ENCODE measurements at places on chromosomes 1 and 21.

GRCh38 chr1:241355311-241356010 lies 1.5 kb downstream of the RGS7 start:
- DNase-seq = no peak

- DNase-seq = no peak
These were observed 445.8 kb upstream of the VAMP3 start for GRCh38 chr1:7325254-7325653.

GRCh38 chr1:92831368-92831761 lies 475 bp upstream of the RPL5 start:
- no peak for DNase-seq

DNA sequence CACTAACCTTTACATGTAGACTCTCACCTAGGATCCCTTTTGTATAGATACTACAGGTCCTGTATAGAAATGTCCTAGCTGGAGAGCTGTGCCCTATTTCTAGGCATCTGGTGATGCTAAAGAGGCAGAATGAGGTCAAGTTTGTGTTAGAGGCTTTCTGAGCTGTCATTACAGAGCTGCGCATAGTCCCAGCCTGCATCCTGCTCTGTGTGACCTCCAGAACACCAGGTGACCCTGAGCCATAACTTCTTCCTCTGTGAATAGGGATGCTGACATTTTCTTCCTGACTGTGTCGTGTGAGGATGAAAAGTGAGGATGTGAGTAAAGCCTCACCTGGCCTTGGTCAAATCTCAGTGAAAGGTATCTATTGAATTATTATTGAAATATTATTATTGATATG lies 66.3 kb downstream of the GLUL start:
- no peak for DNase-seq

DNA sequence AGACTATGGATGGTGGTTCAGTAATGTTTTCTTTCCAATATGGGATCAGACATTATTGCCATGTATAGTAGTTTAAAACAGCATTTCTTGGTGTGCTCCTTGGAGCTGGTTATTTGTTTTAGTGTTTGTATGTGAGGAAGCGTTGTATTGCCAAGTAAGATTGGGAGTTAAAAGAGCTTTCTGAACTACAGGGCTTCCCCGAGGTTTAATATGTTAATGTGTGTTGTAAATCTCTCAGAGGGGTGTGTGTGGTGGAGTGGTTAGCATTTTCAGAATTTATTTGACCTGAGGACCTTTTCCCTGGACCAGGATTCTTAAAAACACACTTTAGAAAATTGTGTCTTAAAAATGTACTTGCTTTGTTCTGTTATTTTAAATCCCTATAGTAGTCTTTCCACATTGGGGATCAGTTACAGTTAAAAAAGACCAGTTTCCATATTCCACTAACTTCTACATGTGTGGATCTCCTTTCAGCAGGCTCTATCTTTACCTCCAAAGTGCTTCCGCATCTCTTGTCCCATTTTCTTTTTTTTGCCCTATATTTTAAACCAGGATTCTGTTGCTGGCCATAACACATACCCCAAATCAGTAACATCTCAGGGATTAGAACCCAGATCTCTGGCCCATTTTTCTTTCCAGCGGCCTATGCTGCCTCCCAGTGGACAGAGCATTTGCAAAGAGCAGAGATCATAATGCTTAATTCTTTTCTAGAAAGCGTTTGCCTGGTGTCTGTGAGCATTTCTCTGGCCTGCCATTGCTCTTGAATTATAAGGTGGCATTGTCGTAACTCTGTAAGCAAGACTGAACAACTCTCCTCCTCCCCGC lies 58.6 kb downstream of the PBX1 start:
- DNase-seq = no peak

DNA sequence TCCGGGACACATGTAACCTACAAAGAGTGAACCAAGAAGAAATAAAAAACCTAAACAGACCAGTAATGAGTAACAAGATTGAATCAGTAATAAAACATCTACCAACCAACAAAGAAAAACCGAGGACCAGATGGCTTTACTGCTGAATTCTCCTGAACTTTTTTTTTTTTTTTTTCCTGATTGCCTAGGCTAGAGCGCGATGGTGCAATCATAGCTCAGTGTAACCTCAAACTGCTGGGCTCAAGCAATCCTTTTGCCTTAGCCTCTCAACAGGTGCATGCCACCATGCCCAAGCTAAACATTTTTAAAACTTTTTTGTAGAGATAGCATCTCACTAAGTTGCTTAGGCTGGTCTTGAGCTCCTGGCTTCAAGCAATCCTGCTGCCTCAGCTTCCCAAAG lies 11.2 kb upstream of the FGGY start:
- DNase-seq = no peak

GRCh38 chr1:116273042-116273783 lies 99.8 kb upstream of the ATP1A1 start:
- no peak for DNase-seq

DNA sequence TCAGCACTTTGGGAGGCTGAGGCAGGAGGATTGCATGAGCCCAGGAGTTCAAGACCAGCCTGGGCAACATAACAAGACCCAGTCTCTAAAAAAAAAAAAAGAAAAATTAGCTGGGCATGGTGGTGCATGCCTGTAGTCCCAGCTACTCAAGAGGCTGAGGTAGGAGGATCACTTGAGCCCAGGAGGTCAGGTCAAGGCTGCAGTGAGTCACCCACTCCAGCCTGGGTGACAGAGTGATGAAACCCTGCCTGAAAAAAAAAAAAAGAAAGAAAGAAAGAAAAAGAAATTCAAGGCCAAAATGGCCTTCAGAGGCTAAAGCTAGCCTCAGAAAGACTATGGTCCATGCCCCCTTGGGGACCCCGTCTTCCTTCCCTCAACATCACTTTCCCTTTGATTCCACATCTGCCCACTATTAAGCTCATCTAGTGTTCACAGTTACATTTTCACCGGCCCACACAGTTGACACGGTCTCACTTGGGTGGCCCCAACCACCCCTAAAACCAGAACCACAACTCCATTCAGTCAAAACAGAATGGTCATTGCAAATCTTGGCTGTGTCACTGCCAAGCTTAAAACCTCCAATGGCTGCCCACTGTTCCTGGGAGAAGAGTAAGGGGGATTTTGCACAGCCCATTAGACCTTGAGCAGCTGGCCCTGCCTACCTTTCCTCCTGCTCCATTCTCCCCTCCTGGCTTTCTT lies 2.1 kb upstream of the CAPN8 start:
- DNase-seq = no peak

GRCh38 chr1:7651203-7651602 lies 119.9 kb upstream of the VAMP3 start:
- no peak for DNase-seq

- DNase-seq = no peak
These were observed 38.2 kb downstream of the DDX20 start for GRCh38 chr1:111793923-111794322.

GRCh38 chr1:145963265-145964019 lies 933 bp downstream of the ANKRD34A start:
- no peak for DNase-seq

DNA sequence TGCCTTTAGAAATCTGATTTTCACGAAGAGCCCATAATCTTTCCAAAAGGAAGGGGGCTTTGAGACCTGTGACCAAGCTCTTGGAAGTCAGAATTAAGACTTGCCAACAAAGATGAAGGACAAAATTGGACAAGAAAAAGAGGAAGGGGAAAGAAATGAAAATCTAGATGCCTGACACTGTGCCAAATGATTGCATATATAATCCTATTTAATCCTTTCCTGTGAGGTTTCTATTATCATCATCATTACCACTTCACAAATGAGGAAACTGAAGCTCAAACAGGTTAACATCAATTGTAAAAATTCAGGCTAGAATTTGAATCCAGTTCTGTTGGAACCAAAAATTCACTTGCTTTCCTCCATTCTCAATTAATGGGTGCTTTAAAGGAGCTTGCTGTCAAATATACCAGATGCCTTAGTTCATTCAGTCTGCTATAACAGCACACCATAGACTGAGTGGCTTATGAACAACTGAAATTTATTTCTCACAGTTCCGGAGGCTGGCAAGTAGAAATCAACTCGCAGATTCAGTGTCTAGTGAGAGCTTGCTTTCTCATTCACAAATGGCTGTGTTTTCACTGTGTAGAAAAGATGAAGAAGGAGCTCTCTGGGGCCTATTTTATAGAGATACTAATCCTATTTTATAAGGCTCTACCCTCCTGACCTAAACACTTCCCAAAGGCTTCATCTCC lies 197.5 kb upstream of the ST6GALNAC5 start:
- DNase-seq = no peak

GRCh38 chr1:59917026-59917784 lies 9.4 kb downstream of the CYP2J2 start:
- no peak for DNase-seq

DNA sequence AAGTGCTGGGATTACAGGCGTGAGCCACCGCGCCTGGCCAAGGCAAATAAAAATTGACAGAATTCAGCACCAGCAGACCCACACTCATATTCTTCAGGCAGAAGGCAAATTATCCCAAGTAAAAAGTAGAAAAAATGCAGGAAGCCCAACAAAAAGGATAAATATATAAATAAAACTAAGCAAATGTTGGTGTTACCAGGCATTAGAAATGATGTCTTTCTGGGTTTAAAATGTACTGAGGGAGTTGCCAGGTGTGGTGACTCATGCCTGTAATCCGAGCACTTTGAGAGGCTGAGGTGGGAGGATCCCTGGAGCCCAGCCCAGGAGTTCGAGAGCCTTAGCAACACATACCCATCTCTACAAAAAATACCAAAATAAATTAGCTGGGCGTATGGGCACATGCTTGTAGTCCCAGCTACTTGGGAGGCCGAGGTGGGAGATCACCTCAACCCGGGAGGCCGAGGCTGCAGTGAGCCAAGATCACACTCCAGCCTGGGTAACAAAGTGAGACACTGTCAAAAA lies 6.3 kb downstream of the INTS11 start:
- DNase-seq = no peak

DNA sequence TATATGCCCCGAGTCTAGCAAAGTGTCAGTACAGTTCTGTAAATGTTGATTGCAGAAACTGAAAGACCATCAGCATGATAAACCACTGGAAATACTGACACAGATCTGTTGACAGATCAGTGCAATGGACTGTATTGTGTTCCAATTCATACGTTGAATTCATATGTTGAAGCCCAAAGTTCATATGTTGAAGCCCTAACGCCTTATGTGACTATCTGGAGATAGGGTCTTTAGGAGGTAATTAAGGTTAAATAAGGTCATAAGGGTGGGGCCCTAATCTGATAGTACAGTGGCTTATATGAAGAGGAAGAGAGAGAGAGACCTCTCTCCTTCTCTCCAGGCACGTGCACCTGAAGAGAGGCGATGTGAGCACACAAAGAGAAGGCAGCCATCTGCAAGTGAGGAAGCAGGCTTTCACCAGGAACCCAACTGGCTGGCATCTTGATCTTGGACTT lies 144.7 kb downstream of the MRPL39 start:
- peak; percentile 64 for DNase-seq

GRCh38 chr1:153572569-153573015 lies 6.9 kb upstream of the S100A2 start:
- peak; percentile 71 for DNase-seq

DNA sequence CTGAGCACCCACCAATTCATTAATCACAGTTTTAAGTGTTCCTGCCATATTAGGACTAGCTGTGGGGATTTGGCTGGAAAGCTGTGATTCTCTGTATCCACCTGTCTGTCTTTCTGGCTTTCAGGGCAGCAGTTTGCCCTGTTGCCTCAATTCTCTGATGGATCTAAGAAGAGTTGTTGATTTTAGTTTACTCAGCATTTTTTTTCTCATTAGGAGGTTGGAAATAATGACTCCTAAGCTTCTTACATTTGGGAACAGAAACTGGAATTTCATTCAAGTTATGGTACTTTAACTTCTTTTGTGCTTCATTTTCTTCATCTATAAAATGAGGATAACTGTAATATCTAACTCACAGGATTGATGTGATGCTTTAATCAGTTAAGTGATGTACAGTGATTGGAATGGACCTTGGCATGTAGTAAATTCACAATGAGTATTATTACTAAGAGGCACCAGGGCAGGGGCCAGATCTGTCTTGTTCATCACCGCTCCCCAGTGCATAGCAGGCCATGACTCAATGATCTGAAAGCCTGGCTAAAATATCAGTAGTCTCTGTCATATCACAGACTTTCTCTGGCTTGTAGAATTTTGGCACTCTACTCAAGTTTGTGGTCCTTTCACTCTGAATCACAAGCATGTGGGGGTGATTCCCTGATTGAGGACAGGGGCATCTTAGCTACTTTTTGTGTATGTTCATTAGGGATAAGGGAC lies 51.4 kb upstream of the GREM2 start:
- DNase-seq = no peak

GRCh38 chr1:201163707-201164106 lies 9.4 kb upstream of the TMEM9 start:
- DNase-seq = no peak
